ENCODE measurements at places on chromosomes 11 and 22. TPM values are rescaled to one million over a fixed set of nuclear protein-coding genes. Genes with fewer than 3 reads are reported as not detected.

DNA sequence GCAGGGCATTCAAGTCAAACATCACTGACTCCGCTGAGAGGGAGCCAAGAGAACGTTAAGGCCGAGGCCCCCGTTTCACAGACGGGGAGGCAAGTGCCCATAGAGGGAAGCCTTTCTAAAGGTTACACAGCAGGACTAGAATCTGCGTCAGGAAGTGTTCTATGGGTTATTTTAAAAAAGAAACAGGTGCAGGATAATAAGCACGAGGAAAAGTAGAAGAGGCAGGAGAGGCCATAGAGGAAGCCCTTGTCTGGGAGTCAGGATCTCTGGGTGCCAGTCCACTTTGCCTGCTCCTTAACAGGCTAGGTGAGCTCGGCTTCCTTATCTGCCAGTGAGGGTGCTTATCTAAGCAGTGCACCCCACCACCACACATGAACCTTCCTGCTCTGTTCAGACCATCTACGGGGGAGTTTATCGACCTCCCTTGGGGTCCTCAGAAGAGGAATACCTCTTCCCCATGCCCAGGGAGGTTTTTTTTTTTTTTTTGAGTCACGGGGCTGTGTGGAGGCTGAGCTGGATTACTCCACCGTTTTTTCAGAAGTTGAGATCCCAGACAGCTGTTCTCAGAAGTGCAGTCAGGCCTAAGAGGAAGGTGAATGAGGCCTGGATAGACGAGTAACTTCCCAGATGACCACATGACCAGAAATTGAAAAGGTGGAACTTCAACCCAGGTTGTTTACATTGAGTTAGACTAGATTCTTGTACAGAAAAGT lies 1.2 kb upstream of the FCHSD2 start:
- H3K36me3 ChIP-seq: no peaks in the 10 kb centered on the region
- peak overlapping the region; percentile 90 for H3K27ac ChIP-seq
- peak; percentile 62 for DNase-seq
- no peaks in the 10 kb centered on the region for H3K27me3 ChIP-seq

Gene KCNC1
- not detected for total RNA-seq

Gene ANGPTL5
- total RNA-seq: 0.49 TPM

DNA sequence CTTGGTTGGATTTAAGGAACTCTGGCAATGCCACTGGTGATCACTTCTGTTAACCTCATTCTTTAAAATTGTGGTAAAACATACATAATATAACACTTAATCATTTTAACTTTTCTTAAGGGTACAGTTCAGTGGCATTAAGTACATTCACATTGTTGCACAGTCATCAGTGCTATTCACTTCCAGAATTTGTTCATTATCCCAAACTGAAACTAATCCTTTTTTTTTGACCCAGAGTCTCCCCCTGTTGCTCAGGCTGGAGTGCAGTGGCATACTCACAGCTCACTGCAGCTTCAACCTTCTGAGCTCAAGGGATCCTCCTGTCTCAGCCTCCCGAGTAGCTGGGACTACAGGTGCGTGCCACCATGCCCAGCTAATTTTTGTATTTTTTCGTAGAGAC lies 10.6 kb downstream of the ELF5 start:
- H3K4me3 ChIP-seq: no peak overlapping the region
- H3K4me1 ChIP-seq: peaks cover 22% of the 10 kb centered on the region
- DNase-seq: no peak
- no peaks in the 10 kb centered on the region for H3K27me3 ChIP-seq
- H3K27ac ChIP-seq: peak overlapping the region; percentile 84
- H3K36me3 ChIP-seq: no peaks in the 10 kb centered on the region

DNA sequence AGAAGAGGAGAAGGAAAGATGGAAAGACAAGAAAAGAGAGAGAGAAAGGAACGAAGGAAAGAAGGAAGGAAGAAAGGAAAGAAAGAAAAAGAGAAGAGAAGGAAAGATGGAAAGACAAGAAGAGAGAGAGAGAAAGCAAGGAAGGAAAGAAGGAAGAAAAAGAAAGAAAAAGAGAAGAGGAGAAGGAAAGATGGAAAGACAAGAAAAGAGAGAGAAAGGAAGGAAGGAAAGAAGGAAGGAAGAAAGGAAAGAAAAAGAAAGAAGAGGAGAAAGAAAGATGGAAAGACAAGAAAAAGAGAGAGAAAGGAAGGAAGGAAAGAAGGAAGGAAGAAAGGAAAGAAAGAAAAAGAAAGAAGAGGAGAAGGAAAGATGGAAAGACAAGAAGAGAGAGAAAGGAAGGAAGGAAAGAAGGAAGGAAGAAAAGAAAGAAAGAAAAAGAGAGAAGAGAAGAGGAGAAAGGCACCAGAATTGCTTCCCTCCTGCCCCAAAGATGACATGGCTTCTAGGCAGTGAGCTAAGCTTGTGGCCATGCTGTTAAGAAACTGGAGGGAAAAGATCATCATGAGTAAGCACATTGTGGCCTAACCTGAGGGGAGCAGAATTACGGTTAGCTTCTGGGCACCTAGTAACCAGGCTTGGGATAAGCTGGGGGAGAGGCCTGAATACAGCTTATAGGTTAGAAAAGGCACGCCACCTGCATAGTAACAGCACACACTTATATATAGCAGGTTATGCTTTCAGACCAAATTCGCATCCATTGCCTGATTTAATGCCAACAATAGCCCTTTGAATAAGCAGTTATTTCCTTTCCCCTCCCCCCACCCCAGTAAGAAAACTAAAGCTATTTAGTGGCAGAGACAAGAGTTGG lies 2.3 kb upstream of the ST3GAL4 start:
- no peak for DNase-seq
- peak overlapping the region; percentile 18 for H3K27ac ChIP-seq
- no peaks in the 10 kb centered on the region for H3K27me3 ChIP-seq
- no peak overlapping the region for H3K4me3 ChIP-seq

- peaks cover 38% of the 10 kb centered on the region for H3K4me1 ChIP-seq
- peaks cover 7% of the 10 kb centered on the region for H3K36me3 ChIP-seq
- no peak for DNase-seq
- no peak overlapping the region for H3K4me3 ChIP-seq
- no peaks in the 10 kb centered on the region for H3K27me3 ChIP-seq
Observed at GRCh38 chr11:73389134-73389525, 12.9 kb downstream of the RELT start.

GRCh38 chr22:48858856-48859255 lies 968.8 kb downstream of the BRD1 start:
- no peak for DNase-seq
- no peaks in the 10 kb centered on the region for H3K36me3 ChIP-seq
- H3K4me3 ChIP-seq: no peak overlapping the region

DNA sequence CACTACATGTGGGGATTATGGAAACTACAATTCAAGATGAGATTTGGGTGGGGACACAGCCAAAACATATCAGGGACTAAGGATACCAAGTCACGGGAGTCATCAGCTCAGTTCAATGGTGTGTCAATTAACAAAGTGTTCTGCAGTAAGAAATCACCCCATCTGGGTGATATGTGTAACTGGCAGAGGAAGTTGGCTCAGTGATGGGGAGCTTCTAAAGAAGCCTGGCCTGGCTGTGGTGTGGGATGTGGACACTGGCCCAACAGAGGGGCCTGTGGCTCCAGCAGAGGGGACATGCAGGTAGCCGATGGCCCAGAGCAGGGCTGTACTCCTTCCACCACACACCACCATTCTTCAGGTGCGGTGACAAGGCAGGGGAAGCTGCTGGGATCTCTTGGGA lies 31.6 kb downstream of the RPS6KA4 start:
- H3K27ac ChIP-seq: no peak overlapping the region
- DNase-seq: no peak

Gene RTN4RL2
- total RNA-seq: 1.1 TPM

All from upper lobe of left lung (tissue), 6 donors.